ENCODE measurements at places on chromosomes 12 and 14.

GRCh38 chr12:24020397-24021163, 71.1 kb upstream of the SOX5 start:
- DNase-seq = no peak

DNA sequence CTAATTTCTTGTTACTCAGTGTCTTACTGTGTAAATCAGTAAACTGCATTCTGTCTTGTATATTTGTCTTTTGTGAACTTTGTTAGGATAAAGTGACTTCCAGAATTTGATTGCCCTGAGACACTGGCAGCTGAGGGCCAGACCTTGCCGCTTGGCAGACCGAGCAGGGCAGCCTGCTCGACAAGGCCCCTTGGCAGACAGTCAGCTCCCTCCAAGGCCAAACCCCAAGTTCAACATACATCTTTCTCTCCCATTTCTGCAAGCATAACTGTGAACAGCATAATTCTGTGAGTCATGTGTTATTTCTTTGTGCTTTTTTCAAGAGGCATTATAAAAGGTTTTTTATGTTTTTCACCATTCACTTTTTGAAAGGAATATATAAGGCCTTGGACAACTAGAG, 39.2 kb upstream of the BMAL2 start:
- no peak for DNase-seq

GRCh38 chr12:52474212-52474611, 607 bp upstream of the KRT6C start:
- no peak for DNase-seq

- no peak for DNase-seq
Observed at GRCh38 chr12:122661938-122662337, 41.2 kb downstream of the HCAR2 start.

DNA sequence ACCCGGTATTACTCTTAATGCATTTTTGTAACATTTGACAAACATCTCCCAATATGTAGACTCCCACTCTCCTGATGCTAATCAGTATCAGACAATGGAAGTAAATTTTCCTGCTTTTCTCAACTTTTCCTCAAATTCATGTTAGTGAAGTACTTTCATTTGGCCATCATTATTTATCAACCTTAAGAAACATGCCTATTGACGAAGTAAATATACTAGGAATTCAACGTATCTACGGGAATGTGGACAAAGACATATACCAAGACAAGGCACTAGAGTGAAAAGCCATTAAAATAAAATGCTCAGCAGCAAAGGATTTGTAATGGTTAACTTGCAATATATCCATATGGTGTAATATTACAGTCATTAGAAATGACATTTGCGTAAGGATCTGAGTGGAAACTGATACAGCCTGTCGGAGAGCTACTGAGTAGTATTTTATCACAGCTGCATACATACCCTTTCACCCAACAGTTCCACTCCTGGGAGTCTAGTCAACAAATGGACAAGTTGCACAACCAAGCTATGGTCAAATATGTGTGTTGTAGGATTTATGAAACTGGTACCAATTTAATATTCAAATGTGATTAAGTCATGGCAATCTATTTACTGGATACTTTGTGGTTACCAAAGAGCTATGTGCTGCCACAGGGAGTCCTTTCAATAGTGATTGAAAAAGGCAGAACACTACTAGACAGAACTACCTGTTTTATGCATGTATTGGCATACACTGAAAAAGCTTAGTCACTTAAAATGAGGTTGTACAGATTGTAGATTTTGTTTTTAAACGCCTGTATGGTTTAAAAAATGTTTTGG, 26.5 kb downstream of the NUDT4 start:
- no peak for DNase-seq

- DNase-seq = no peak
Observed at GRCh38 chr12:12721176-12721751, 4.1 kb downstream of the CDKN1B start.

Data from ELF-1 (cell line).